Esophagus muscularis mucosa (tissue), 4 donors: ENCODE measurements at places on chromosomes 2 and 18. TPM values are rescaled to one million over a fixed set of nuclear protein-coding genes. Genes with fewer than 3 reads are reported as not detected.

- DNase-seq = no peak
Measured at GRCh38 chr2:46869621-46870020, 46.0 kb downstream of the MCFD2 start.

DNA sequence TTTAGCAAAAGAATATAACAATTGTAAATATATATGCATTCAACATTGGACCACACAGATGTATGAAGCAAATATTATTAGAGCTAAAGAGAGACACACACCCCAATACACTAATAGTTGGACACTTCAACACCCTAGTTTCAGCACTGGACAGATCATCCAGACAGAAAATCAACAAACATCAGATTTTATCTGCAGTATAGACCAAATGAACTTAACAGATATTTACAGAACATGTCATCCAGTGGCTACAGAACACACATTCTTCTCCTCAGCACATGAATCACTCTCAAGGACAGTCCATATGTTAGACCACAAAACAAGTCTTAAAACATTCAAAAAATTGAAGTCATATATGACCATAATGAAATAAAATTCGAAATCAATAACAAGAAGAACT, 22.1 kb upstream of the EVA1A start:
- no peak for DNase-seq

DNA sequence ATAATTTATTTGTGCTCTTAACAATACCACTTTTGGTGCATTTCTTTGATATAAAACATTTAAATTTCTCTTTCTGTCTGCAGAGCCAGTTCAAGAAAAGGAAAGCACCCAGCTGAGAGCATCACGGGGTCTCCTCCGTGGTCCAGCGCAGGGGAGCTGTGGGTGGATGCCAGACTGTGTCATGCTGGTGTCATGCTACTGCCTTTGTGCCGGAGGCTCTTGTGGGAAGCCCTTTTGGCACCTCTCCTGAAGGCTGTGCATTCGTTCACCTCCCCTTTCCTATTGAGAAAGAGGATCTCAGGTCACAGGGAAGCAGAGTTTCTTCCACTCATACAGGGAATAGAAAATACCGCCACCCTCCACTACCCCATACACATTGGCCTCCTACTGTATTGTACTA, 450.4 kb downstream of the GALR1 start:
- no peak for DNase-seq

- DNase-seq = no peak
Measured at GRCh38 chr2:127143841-127144782, 37.2 kb upstream of the BIN1 start.

Gene POTEJ
- not detected for total RNA-seq
